ENCODE measurements at places on chromosomes 1 and 21. TPM values are rescaled to one million over a fixed set of nuclear protein-coding genes. Genes with fewer than 3 reads are reported as not detected.

DNA sequence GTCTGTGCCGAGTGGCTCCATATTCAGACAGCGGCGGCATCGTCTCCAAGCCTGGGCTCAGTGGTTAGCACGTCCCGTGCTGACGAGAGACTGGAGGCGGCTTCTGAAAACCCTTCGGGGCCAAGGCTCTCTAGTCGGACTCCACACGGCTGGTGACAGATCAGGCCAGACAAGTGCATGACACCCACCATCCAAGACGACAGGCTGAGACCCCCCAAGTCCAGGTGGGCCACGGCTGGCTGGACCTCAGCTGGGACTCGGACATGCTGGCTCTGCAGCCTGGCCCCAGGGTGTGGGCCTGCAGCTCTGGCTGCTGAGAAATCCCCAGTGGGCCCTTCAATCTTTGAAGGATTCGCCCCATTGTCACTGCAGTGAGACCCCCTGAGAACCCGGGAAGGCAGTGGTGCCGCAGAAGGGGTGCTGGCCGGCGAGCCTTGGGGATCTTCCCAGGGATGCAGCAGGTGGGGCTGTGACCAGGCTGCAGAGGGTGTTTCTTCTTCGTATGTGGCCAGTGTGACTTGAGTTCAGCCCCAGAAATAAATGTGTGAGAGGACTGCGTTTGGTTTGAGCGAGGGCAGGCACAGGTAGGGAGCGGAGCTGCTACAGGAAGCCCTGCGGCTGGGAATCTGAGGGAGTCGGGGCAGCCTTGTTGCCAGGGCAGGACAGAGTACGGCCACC is 15.9 kb upstream of the SLC19A1 start:
- DNase-seq: no peak

ATP8B2 gene
- polyA plus RNA-seq: 6.2 TPM

MIXL1 gene
- polyA plus RNA-seq: 0.56 TPM

GRCh38 chr1:115828101-115829022 is 12.6 kb downstream of the NHLH2 start:
- peak; percentile 66 for DNase-seq

DNA sequence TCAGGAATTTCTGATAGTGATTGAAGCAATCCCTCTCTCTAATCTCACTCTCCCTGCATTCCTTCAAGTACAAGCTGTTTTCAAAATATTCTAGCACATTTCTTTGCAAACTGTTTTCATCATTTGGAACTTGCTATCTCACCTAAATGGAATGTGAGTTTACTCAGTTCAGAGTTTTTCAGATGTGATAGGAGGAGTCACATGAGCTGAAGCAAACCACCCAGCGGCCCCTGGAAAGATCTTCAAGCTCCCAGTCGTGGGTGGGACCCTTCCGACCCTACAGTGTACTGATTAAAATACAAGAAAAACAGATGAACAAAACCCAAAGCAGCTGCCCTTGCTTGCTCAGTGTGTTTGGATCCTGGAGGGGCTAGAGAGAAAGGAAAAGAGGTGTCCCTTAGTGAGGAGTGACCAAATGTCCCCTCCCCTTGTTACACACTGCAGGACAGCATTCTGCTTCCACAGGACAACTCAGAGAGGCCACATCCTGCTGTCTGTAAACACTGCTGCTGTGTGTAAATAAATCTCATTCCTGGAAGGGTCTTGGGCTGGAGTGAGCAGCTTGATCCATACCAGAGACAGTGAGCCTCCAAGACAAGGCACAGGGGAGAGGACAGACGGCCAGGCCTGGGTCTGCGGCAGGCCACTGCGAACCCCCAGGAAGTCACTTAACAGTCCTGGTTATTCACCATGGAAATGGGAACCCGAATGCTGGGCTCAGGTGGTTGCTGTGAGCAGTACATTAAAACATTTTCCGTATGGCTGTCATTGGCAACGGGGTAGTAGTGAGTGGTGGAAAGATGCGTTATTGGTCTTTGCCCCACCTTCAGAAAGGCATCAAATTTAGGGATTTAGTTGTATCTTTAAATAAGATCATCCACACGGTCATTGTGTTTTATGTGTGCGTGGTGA is 229.2 kb downstream of the RHOU start:
- DNase-seq: no peak

DNA sequence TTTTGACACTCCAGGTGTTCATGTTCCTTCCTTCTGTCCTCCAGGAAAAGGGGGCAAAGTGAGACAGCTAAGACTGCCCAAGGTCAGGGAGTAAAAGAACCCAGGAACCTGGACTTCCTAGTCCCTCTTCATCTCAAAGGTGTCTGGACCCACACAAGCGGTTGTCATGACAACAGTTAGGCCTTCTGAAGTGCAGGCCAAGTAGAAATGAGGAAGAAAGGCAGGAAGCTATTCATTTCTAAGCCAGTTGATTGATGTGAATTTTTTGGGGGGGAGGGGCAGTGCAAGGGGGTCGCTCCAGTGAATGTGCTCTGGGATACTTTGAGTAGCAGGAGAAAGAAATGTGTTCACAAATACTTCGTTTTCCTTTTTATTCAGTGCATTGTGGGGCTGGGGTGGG is 114.3 kb downstream of the NAV1 start:
- no peak for DNase-seq

GRCh38 chr1:188394677-188395076 is 1565.9 kb downstream of the PLA2G4A start:
- DNase-seq: no peak

DNA sequence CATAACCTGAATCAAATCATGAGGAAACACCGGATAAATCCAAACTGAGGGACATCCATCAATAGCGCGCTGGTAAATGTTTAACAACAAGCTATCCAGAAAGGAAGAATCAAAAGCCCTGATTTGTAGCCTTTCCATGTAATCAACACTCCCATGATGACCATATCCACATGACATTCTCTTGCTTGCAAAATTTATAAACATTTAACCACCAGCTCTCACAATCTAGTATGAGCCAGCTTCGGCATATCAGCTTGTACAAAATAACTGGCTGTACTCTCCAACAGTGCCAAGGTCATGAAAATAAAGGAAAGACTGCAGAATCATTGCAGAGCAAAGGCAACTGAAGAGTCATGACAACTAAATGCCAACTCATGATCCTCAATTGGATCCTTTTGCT is 15.7 kb downstream of the HSD11B1 start:
- DNase-seq: no peak

INSRR gene
- polyA plus RNA-seq: 2.4 TPM

DNA sequence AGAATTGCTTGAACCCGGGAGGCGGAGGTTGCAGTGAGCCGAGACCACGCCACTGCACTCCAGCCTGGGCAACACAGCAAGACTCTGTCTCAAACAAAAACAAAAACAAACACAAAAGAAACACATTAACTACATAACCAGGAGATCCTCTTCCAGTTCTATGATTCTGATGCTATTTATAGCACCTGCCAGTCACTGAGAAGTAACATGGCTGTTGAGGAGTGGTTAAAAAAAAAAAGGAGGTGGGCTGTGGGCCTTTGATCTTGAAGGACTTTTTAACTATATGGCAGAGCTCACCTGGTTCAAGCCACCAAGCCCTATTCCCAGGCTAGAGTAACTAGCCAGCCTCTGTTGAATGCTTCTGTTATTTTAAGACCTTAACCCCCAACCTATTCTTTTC is 148.8 kb downstream of the ZBTB18 start:
- DNase-seq: no peak

EDARADD gene
- polyA plus RNA-seq: 2.2 TPM

- no peak for DNase-seq
Observed at GRCh38 chr21:29360799-29361765, 62.4 kb downstream of the BACH1 start.

DNA sequence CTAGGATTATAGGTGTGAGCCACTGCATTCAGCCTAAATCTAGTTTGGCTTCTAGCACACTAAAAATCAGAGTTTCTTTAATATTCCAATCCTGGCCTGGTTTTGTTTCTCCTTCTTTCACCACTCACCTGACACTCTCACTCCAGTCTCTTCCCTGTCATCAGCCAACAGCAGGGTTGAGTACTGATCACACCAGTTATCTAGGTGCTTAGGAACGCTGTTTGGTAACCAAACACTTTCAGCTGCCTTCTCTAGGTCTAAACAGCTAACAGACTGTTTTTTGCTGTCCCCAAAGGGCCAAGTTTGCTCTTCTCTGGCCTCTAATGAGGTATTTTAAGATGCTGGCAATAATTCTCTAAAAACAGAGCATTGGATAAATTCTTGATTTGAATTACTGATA is 17.7 kb upstream of the FRRS1 start:
- no peak for DNase-seq

- DNase-seq: no peak
Observed at GRCh38 chr1:203954788-203955552, 93.6 kb downstream of the SNRPE start.

- DNase-seq: peak; percentile 89
Observed at GRCh38 chr1:44621841-44622286, 52.4 kb downstream of the TMEM53 start.

CLCNKB gene
- 519 TPM for polyA plus RNA-seq

- no peak for DNase-seq
Observed at GRCh38 chr21:34517491-34518245, 5.7 kb upstream of the KCNE1 start.

DNA sequence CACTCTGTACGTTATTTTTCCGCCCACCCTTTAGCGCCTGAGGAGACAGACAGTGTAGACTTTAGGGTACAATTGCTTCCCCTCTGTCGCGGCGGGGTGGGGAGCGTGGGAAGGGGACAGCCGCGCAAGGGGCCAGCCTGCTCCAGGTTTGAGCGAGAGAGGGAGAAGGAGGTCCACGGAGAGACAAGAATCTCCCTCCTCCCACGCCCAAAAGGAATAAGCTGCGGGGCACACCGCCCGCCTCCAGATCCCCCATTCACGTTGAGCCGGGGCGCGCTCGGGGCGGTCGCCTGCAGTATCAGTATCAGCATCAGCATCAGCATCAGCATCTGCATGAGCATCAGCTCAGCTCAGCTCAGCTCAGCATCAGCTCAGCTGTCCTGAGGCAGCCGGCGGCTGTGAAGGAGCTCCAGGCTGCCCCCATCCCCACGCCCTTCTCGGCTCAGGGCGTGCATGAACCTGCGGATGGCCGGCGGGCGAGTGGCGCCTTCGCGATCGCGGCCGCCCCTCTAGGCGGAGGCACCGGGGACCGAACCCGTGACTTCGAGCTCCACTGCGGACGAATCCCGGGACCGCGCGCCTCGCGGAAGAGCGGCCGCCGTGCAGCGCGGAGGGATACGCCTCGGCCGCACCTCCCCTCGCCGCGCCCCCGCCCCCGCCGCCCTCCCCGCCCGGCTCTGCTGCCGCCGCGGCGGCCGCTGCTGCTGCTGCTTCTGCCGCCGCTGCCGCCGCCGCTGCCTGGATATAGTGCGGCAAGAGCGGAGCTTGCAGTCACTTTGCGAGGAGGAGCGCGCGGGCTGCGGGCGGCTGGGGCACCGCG is at the start of gene NCAM2:
NCAM2 (plus strand) TSS at position 774 of the 820 bp plus-strand sequence.
- DNase-seq: peak; percentile 92

GRCh38 chr1:15452866-15453571 is 3.5 kb upstream of the CELA2A start:
- no peak for DNase-seq

- DNase-seq: peak; percentile 96
Observed at GRCh38 chr1:156616463-156616862, 2.8 kb upstream of the HAPLN2 start.

GRCh38 chr21:45424854-45425795 is 20.2 kb downstream of the COL18A1 start:
- DNase-seq: no peak

- no peak for DNase-seq
Observed at GRCh38 chr1:243950166-243950565, 100.1 kb upstream of the AKT3 start.

- peak; percentile 79 for DNase-seq
Observed at GRCh38 chr1:164771619-164772361, 212.8 kb downstream of the PBX1 start.

GRCh38 chr1:160521554-160521953 is 1.5 kb downstream of the SLAMF6 start:
- no peak for DNase-seq

GRCh38 chr1:223035724-223036478 is 107.1 kb downstream of the TLR5 start:
- DNase-seq: peak; percentile 68

Data from kidney (tissue), 22 donors.